ENCODE measurements at places on chromosomes 6 and 20. TPM values are rescaled to one million over a fixed set of nuclear protein-coding genes. Genes with fewer than 3 reads are reported as not detected.
A peak's percentile ranks its signal among the peaks of the same experiment; 100 is the strongest.

DNA sequence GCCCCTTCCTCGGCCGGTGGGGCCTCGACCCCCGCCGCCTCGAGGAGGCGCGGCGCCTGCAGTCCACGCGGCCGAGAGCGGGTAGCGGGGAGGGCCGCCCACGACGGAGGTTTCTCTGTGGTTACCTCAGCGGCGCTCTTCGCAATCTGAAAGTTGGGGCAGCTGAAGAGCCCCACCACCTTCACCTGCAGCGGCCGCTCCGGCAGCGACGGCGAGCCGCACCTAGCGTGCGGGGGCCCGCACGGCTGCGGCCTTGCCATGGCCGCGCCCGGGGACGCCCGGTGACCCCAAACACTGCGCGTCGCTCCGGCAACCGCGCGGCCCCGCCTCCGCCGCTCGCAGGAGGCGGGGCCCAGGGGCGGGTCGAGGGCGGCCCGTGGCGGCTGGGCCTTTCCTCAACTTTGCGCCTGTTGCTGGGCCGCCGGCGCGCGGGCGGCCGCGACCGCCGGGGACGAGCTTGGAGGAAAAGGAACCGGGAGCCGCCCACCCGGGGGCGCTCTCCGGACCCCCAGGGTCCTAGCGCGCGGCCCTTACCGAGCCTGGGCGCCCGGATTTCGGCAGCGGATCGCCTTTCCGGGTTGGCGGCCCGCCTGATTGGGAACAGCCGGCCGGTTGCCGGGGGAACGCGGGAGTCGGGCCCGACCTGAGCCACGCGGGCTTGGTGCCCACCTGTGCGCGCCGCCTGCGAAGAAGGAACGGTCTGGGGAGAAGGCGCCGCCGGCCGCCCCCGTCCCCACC lies at the start of the genes PPIL6 and SMPD2:
Gene PPIL6, minus strand, starts transcription at position 298 of the 738 bp plus-strand sequence. Its CDS starts 38 bp downstream, at position 260.
Gene SMPD2, plus strand, starts transcription at position 394 of the 738 bp plus-strand sequence. CDS start 398 bp downstream, outside the sequence.
- peak; percentile 95 for DNase-seq

GRCh38 chr20:9223296-9223695 lies 154.4 kb downstream of the PLCB4 start:
- DNase-seq, result no peak

DNA sequence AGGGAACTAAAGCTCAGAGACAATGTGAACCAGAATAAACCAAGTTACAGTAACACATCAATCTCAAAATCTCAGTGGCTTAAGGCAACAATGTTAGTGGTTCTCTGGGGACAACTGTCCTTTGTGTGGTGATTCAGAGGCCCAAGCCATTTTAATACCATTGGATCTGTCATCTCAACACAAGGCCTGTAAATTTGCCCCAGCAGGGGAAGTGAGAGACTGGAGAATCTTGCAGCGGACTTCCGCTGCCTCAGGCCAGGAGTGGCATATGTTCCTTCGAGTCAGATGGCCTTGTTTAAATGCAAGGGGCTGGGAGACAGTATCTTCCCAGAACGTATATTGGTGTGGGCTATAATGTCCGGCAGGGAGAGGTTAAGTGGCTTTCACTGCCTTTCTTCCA lies 126.0 kb downstream of the CD83 start:
- no peak for DNase-seq

Gene PACSIN1
- 0.98 TPM for total RNA-seq

Gene SNAI1
- 13.4 TPM for total RNA-seq

Gene CNKSR3
- 27.9 TPM for total RNA-seq

GRCh38 chr6:151434369-151434768 lies 17.6 kb downstream of the RMND1 start:
- no peak for DNase-seq

GRCh38 chr20:38926934-38927616 lies 858 bp downstream of the FAM83D start:
- DNase-seq, result peak; percentile 30

- DNase-seq, result no peak
Observed at GRCh38 chr20:408843-409696, 971 bp downstream of the RBCK1 start.
